ENCODE measurements at places on chromosomes 5 and 9.

DNA sequence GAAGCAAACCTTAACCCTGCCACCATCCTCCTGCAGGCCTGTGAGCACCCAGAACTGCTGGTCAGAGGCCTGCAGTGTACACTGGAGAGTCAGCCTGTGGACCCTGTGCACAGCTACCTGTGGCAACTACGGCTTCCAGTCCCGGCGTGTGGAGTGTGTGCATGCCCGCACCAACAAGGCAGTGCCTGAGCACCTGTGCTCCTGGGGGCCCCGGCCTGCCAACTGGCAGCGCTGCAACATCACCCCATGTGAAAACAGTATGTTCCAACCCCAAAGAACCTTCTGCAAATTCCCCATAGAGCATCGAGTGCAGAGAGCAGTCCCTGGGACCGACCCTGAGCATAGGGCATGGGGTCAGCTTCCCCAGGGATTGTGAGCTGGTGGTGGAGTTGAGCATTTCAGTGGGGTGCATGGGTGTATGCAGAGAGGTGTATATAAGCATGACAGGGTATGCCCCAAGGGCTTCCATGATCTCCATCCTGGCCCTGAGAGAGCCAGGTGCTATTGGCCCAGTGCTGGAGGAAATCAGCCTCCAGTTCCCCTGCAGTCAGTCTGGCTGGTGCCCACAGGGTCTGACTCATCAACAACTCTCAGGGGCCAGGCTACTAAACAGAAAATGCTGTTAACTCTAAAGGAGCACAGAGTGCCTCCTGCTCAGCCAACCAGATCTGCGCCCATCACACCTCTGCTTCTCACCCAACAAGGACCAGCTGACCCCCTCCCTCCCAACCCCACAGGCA, 126.2 kb downstream of the SAXO1 start:
- no peak for DNase-seq

- no peak for DNase-seq
Measured at GRCh38 chr5:171629628-171630349, 155.8 kb upstream of the SMIM23 start.

- DNase-seq = no peak
Measured at GRCh38 chr5:39057734-39058133, 16.5 kb downstream of the RICTOR start.

- DNase-seq = no peak
Measured at GRCh38 chr5:15690611-15691010, 190.6 kb downstream of the FBXL7 start.

GRCh38 chr5:38994324-38994927, 79.8 kb downstream of the RICTOR start:
- no peak for DNase-seq

DNA sequence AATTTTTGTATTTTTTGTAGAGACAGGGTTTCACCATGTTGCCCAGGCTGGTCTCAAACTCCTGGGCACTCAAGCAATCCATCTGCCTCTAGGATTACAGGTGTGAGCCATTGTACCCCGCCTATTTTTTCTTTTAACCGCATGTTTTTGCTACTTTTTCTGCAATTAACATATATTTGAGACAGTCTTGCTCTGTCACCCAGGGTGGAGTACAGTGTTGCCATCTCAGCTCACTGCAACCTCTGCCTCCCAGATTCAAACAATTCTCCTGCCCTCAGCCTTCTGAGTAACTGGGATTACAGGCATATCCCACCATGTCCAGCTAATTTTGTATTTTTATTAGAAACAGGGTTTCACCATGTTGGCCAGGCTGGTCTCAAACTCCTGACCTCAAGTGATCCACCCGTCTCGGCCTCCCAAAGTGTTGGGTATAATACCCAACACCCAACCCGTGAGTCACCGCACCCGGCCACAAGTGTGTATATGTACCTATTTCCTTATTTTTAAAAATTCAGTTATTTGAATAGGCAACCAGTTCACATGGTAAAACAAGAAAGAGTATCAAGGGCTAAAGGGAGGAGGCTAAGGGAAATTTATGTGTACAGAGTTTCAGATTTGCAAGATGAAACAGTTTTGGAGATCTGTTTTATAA, 13.3 kb downstream of the PHAX start:
- DNase-seq = no peak

DNA sequence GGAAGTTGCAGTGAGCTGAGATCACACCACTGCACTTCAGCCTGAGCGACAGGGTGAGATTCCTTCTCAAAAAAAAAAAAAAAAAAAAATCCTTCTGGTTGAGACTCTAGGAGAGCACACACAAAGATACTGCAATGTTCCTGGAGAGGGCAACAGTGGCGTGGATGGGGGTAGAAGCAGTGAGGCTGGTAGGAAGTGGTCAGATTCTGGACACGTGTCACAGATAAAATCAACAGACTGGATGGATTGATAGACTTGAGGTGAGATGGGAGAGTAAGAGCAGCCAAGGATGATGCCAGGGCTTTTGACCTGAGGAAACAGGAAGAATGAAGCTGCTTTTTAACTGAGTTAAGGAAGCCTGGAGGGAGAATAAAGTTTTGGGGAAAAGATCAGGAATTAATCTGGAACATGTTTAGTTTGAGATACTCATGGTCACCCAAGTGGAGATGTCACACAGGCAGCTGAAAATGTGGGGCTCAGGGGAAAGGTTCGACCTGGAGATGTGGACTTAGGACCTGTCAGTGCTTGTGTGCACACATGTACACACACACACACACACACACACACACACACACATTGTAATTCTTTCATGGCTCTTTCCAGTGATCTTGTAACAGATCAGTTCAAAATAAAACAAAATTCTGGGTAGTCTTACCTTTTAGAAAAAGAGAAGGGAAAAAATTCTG, 88.1 kb downstream of the FANCC start:
- no peak for DNase-seq

DNA sequence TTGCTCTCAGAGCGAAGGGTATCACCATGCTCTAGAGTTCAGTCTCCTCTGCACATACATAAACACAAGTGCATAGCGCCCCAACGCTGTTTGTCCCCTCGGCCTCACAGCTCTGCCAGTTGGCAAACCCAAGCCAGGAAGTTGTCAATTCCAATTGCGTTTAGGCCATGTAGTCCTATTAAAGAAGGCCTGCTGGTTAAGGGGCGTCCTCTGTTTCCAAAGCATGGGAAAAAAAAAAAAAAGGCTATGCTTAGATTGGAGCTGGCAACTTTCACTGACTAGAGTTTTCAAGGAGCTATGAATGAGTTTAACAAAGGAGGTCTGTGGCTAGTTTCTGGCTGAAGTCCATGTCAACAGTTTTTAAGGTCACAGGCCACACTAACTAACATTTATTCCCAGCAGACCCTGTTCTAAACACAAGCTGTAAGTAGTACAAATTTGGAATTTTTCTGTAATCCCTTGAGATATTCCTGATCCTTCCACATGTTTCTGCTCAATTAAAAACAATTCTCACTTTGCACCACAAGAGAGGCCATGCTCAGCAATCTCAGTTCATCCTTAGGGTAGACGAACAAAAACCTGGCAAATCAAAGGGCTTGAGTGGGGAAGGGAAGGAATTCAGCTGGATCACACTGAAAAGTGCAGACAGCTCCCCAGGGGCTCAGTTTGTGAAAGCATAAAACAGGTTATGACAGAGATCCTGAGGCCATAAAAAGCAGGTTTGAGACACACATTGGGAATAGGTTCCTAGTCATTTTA, 187.7 kb downstream of the DENND1A start:
- no peak for DNase-seq

- DNase-seq = no peak
Measured at GRCh38 chr9:69279084-69279731, 45.8 kb upstream of the ENTREP1 start.

- no peak for DNase-seq
Measured at GRCh38 chr5:80036615-80037014, 1.5 kb downstream of the THBS4 start.

- DNase-seq = no peak
Measured at GRCh38 chr5:117461403-117461802, 886.8 kb upstream of the SEMA6A start.

GRCh38 chr5:76114179-76114851, 31.1 kb downstream of the SV2C start:
- no peak for DNase-seq

DNA sequence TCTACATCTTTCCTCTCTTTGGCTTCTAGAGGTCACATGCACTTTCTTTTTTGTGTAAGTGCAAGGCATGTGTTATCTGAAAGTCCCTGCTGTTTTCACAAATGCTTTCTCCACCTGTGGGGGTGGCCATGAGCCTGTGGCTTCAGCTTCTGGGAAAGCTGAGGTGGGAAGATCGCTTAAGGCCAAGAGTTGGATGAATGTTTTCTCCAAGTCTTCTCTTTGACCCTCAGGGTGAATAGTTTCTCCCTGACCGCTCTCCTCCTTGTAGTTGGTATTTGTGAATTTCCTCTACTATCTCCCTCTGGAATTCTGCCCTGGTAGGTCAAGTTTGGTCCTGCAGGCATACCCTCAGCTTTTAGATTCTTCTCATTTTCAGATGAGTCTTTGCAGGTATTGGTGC, 74.2 kb downstream of the UGCG start:
- DNase-seq = no peak

- peak; percentile 35 for DNase-seq
Measured at GRCh38 chr5:139651853-139652787, 4.0 kb downstream of the CXXC5 start.

DNA sequence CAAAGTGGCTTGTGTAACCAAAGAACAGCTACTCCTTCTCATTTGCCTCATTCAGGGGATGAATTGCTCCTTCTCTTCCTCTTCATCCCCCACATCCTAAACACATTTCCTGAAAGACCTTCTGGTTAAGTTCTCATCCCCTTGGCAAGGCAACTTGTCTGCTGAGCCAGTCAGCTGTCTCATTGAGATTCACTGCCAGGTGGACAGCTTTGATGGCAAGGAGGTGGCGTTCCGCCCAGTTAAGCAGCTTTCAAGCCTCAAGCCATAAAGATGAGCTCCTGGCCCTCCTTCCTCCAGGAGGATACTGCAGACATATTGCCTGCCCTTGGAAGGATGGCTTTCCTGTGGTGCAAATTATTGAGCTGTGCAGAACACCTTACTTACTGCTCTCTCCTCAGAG, 448.6 kb upstream of the MPDZ start:
- no peak for DNase-seq

DNA sequence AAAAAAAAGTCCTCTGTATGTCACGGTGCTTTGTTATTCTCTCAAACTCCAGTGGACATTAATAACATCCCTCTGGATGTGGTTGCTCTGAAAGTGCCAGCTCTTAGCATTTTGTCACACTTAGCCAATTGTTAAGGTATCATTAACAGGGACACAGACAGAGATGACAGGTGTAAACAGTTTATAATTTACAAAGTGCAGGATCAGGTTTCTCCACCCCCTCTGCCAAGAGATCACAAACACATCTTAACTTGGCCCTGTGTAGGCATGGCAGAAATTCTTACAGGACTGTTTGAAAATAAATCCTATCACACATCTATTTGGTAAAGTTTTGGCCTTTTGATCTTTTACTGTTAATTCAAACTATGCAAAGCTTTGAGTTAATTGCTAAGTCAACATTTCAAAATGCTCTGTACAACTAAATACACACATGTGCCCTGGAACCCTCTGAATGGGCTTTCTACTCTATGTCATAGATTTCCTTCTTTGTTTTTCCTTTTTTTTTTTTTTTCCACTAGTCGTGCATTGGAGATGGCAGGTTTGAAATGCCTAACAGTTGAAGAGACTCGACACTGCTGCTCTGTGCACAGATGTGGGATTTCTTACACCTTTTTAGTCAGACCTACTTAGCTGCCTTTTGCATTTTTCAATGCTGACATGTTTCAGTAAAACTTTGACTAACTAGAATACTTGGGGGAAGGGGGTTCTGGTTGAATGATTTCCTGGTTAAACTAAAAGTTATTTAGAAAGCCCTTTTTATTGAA, 41.7 kb downstream of the SEMA6A start:
- DNase-seq = no peak

GRCh38 chr9:89797937-89798455, 193.2 kb downstream of the GADD45G start:
- DNase-seq = no peak

DNA sequence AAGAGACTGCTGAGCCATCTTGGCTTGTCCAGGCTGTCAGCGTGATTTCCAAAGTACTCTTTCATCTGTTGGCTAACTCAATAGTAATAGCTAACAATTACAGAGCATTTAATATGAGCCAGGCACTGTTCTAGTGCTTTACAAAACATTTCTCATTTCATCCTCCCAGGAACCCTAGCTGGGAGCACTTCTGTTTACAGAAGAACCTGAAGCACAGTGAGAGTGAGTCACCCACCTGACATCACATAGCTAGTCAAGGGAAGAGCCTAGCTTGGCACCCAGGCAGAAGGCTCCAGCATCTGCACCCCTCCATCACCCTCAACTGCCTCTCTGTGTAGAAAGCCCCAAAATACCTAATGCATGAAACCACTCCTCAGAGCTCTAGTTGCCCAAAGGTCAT, 57.5 kb upstream of the IQGAP2 start:
- DNase-seq = no peak

DNA sequence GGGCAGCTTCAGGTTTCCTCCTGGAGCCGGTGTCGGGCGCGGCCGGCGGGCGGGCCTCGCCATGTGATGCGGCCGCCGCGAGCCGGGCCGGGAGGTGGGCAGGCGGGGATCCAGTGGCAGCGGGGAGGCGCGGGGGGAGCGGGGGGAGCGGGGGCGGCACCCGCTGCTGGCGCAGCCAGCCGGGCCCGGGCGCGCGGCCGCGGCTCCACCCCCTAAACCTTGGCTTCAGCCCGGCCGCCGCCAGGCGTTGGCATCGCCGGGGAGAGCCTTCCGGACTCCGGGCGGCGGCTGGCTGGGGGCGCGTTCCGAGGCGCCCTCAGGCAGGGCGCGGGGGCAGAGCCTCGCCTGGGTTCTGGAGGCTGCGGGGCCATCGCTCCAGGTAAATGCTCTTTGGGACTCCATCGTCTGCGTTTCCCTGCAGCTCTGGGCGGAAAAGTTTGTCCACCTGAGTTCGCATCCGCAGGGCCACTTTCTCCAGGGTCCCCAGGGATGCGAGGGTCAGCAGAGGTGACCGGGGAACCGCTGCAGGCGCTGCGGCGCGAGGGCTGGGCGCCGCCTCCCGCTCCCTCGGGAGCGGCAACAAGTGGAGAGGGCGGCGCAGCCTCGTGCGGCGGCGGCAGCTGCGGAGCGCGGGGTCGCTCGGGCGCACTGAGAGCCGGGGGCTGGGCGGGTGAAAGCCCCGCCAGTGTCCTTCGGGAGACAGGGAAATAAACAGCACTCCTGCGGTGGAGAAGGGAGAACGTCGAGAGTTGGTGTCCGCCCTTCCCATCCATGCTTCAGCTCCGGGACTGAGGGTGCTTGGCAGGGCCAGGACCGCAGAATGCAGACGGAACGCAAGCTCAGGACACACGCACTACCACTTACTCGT, at the start of gene ARHGEF28:
ARHGEF28 (plus strand) TSS at position 253 of the 868 bp plus-strand sequence. CDS start 58,656 bp downstream, outside the sequence.
- DNase-seq = no peak

DNA sequence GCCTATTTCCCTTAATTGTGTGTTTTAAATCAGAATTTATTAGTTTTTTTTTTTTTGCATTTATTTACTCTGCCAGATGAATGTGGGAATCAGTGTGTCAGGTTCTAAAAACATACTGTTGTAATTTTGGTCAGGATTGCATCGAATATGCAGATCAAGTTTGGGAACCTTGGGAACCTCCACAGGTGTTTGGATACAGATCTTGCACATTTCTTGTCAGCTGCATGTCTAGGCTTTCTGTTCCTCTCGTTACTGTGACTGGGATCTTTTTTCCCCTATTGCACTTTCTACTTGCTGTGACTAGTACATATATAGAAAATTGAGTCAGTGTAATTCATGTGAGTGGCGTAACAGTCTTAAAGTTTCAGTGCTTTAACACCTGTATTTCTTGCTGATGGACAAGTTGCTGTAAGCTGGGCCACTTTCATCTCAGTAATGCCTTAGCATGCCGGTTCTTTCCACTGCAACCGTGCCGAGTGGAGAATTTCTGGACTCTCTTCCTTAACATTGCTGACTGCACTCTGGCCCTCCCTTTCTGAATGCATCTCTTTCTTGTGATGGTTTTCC, 112.5 kb downstream of the TENT4A start:
- no peak for DNase-seq
